ENCODE measurements at places on chromosomes 5 and 9.

- DNase-seq = no peak
Measured at GRCh38 chr5:72280581-72281069, 39.4 kb downstream of the MRPS27 start.

DNA sequence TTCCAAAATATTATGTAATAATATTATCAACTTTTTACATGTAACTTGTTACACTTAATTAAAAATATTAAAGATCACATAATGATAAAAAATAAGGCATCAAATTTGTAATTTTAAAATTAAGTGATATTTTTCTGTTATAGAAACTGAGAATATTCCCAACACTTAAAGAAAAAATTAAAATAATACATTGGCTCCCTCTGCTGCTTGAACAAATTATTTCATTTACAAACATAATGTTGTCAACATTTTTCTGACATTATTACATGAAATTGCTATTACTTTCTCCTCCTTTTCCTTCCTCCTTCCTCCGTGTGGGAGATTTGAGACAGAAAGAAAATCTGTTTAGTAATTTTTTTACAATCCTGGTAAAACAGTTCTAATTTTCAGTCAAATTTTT, 42.3 kb downstream of the RNF180 start:
- no peak for DNase-seq

GRCh38 chr9:109017061-109017460, 3.8 kb upstream of the CTNNAL1 start:
- DNase-seq = no peak

DNA sequence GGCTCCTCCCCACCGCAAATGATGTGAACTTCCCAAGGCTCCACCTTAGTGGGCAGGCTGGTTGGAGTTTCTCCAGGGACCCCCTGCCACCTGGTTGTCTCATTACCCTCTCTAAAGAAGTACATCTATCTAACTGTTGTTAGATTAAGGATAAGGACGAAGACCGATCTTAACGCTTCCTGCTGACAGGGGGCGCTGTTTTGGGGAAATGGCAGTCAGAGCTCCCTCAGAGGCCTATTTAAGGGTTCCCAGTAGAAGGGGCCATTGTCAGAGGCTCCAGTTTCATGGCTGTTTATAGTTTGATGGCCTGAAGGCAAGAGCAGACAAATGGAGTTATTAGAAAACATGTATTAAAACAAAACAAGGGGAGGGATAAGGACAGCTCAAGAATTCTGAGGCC, 100.1 kb downstream of the SPEF2 start:
- DNase-seq = no peak

GRCh38 chr9:89625721-89626687, 21.2 kb downstream of the GADD45G start:
- no peak for DNase-seq

- no peak for DNase-seq
Measured at GRCh38 chr9:99249619-99250018, 27.5 kb downstream of the SEC61B start.

GRCh38 chr5:125109816-125110215, 363.4 kb upstream of the ZNF608 start:
- DNase-seq = no peak

GRCh38 chr9:132168347-132168746, 6.5 kb downstream of the NTNG2 start:
- DNase-seq = no peak

DNA sequence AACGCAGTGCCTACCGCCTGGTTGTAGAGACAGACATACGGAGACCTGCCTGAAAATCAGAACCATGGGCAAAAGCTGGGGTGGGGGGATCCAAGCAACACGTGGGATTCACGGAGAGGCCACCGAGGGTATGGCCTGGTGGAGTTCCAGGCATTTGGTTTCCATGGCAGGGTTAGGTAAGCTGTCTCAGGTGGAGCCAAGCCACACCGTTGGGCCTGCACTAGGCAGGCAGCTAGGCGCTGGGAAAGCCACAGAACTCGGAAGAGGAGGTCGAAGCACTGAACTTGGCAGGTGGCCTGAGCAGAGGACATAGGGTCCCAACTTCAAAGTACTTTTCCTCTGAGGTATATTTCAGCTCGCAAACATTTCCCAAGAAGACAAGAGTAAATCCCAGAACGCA, 111.6 kb downstream of the ISL1 start:
- no peak for DNase-seq

All from GM04503 (cell line).